Type B pancreatic cell (in vitro differentiated cells): ENCODE measurements at places on chromosomes 1 and 21.

DNA sequence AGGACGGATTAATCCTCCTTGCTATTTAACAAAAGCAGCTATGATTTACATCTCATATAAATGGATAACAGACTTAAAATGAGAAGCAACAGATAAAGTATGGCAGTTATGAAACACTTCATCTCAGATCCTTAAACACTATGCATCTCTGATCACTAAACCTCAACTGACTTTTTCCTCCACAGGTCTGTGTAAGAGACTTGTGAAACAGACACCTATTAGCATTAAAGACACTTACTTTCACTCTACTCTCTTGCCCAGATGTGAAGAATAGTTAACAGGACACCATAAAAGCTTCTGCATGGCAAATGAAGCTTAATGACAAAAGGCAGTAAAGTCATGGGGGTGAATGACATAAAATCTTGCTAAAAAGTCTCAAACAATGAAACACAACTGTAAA, 6.2 kb downstream of the LIN9 start:
- no peak for DNase-seq

- no peak for DNase-seq
Observed at GRCh38 chr1:43350976-43351375, 7.8 kb upstream of the CDC20 start.

DNA sequence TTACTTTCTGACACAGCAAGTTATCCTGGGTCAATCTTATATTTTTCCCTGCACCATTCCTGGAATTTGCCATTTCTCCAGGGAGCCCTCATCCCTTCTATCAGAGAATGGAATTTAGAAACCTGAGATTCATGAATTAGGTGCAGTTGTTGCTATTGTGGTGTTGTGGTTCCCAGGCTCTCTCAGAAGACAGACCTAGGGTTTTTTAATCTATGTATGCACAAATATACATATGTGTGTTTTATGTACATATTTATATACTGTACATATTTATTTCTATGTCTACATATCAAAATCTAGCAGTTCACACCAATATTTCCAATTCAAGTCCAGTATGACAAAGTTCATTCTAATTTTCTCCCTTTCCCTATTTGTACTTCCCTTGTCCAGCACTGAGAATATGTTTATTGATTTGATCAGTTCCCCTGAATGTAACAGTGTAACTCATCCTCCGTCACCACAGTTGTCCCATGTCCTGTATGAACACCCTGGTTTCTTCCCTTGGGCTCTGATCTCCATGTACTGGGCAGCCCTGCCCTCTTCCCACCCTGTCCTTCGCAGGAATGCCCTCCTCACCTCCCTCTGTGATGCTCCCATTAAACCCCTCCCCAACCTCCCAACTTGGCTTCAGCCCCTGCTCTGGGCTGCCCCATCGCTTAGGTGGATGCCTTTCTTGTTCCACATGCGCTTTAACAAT, 145.5 kb downstream of the VPS13D start:
- DNase-seq: no peak

GRCh38 chr1:101242324-101243050, 5.7 kb downstream of the S1PR1 start:
- no peak for DNase-seq

GRCh38 chr1:36320291-36320761, 3.1 kb downstream of the EVA1B start:
- no peak for DNase-seq

DNA sequence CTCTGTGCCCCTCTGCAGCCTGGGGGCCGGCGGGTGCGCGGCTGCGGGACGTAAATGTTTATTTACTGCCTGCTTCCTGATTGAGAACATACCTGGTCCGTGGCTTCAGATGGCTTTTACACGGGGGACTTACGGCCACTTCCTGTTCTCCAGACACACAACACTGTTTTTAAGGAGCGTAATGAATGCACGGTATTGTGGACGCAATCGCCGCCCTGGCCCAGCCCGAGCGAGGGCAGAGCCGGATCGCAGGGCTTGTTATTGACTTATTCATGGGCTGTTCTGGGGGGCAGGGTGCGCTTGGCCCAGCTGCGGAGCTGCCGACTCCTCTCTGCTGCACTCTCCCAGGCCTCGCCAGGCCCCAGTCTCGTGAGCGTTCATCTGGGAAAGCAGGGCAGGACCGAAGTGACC, 52.8 kb upstream of the ACTRT2 start:
- DNase-seq: no peak

GRCh38 chr1:150256198-150256553, 1.4 kb upstream of the CA14 start:
- DNase-seq: no peak
